ENCODE measurements at places on chromosomes 7 and 10.

GRCh38 chr7:31805209-31805818 lies 118.3 kb downstream of the PPP1R17 start:
- no peak for DNase-seq

GRCh38 chr10:22477334-22478287 lies 132.3 kb downstream of the SPAG6 start:
- DNase-seq, result no peak

DNA sequence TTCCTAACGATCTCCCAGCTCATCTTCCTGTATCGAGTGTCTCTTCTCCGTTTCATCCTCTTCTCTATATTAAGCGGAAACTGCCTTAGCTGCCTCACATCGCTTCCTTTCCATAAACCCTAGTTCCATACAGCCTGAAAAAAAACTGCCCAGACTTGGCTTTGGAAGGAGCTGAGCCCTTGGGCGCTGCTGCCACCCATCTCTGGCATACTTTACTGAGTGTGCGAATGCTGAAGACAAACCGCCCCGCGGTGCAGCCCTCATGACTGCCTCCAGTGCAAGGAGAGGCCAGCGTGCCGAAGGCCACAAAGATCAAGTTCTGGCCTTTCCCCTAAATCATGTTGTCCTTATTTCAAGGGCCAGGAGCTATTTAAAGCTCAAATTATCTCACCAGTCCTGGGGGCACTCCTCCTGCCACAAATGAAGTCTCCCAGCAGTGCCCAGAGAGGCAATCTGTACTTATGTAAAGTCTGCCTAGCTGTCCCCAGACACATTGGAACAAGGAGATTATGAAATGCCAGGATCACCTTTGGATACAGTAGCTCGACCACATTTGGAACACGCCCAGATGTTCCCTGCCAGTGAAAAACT lies 25.2 kb downstream of the YWHAG start:
- no peak for DNase-seq

- no peak for DNase-seq
Measured at GRCh38 chr10:103465411-103466179, 6.9 kb upstream of the CALHM1 start.

DNA sequence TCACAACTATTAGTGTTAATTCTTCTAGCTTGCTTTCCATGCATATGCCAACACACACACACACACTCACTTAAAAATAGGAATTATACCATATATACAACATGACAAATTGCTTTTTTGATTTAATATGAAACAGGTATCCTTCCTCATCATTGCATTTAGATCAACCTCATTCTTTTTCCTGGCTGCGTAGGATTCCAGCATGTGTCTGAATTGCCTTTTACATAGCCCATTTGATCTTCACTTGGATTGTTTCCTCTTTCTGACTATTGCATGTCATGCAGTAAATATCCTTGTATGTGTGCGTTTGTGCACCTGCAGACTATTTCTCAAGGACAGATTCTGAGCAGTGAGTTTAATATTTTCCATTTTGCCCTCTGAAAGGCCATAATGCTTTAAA lies 28.2 kb downstream of the TACR2 start:
- DNase-seq, result no peak

DNA sequence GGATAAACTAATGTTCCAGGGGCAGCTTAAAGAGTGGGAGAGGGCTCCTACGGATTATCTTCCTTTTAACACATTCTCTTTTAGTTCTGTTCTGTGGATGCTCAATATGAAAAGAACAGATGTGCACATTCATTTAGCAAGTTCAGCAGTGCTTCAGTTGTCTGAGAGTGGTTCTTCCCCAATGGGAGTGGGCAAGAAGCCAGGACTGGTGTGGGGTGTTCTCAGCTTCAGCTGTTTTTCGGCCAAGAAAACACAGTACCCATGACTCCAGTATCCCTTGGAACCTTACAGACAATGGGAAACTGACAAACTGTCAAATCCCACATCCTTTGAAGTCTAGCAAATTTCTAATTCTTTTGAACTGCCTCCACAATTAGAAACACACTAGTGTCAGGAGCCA lies 71.5 kb upstream of the LRRC17 start:
- DNase-seq, result no peak

GRCh38 chr7:32893207-32893524 lies 1.6 kb upstream of the KBTBD2 start:
- no peak for DNase-seq

DNA sequence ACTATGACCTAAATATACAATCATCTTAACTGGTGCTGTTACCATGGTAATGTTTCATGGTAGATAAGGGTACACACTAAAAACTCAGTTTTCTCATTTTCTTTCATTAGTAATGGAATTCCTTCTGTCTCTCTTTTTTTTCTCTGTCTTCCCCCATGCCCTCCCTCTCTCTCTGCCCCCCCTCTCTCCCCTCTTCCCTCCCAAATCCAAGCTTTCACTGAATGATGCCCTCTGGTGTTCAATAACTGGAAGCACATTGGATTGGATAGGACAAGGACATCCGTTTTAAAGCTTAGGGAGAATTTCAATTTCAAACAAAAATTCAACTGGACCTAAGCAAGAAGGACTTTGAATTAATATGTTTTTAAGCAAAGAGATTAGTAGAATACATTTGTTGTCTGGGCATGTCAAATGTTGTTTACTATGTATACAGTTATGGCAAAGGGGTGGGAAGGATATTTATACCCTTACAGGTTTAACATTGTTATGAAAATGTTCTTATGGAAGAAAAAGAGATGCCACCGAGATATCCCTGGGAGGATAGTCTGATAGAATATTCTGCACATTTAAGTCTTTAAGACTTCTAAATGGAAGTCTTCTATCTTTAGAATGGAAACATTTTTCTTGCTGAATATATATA lies 6.1 kb downstream of the CHRM2 start:
- no peak for DNase-seq

DNA sequence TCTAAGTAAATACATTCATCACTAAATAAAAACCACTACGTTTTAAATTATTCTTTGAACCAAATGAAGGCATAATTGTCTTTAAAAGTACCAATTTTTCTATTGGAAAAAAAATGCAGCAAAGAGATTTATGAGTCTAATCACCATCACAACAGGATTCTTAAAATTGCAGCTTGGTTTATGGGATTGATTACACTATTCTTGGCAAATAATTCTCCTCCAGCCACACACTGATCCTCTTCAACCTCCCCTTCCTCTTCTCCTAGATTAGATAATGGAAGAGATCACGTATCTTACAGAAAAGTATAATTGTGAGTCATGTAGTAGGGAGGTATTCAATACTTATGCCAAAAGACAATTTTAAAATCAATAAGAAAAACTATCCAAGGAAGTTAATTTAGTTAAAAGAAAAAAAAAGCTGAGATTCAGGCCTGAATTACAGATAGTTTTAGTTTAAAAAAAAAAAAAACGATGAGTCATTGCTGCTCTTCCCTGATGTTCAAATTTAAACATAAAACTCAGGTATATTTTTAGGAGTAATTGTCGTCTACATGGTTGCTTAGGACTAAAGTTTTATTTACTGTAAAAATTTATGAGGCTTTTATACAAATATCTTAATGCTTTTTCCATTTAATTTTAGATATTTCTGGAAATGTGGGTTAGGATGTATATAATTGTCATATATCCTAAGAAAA lies 133.7 kb upstream of the CDK1 start:
- no peak for DNase-seq

GRCh38 chr10:47339759-47340607 lies 8.2 kb upstream of the RBP3 start:
- peak; percentile 50 for DNase-seq

- DNase-seq, result no peak
Measured at GRCh38 chr10:29780096-29780495, 145.3 kb upstream of the SVIL start.

GRCh38 chr7:116971869-116972268 lies 18.6 kb downstream of the ST7 start:
- DNase-seq, result no peak

- DNase-seq, result no peak
Measured at GRCh38 chr10:42645103-42645502, 6.7 kb upstream of the ZNF33B start.

- DNase-seq, result no peak
Measured at GRCh38 chr7:73705551-73705920, 13.9 kb downstream of the STX1A start.

DNA sequence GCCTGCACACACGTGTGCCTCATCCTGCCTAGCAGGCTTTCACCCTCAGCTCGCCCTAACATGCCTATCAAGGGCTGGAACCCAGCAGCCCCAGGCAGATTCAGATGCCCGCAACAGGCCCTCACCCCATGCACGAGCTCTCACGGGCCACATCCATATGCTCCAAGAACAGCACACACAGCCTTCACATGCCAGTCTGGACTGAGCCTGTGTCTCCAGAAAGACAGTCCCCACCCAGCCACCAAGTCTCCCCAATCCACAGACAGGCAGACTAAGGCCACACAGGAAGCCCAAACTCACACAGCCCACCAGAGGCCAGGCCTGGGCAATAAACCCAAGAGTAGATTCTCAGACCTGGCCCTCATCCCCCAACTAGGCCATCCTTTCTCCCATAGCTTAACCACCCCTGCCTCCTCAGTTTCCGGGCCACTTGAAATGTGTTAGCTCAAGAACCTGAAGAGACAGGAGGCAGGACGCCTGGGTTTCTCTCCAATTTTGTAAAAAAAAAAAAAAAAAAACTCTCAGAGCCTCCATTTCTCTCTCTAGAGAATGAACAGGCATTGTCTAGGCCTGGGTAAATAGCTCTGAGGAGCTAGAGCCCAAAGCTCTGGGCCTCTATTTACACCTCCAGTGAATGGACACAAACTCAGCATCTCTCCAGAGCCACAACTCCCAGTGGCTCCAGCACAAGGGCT lies 6.8 kb downstream of the LDB1 start:
- DNase-seq, result no peak

GRCh38 chr10:30384701-30385201 lies 35.7 kb upstream of the MTPAP start:
- DNase-seq, result no peak

GRCh38 chr10:22723343-22723779 lies 9.0 kb upstream of the PIP4K2A start:
- DNase-seq, result no peak

DNA sequence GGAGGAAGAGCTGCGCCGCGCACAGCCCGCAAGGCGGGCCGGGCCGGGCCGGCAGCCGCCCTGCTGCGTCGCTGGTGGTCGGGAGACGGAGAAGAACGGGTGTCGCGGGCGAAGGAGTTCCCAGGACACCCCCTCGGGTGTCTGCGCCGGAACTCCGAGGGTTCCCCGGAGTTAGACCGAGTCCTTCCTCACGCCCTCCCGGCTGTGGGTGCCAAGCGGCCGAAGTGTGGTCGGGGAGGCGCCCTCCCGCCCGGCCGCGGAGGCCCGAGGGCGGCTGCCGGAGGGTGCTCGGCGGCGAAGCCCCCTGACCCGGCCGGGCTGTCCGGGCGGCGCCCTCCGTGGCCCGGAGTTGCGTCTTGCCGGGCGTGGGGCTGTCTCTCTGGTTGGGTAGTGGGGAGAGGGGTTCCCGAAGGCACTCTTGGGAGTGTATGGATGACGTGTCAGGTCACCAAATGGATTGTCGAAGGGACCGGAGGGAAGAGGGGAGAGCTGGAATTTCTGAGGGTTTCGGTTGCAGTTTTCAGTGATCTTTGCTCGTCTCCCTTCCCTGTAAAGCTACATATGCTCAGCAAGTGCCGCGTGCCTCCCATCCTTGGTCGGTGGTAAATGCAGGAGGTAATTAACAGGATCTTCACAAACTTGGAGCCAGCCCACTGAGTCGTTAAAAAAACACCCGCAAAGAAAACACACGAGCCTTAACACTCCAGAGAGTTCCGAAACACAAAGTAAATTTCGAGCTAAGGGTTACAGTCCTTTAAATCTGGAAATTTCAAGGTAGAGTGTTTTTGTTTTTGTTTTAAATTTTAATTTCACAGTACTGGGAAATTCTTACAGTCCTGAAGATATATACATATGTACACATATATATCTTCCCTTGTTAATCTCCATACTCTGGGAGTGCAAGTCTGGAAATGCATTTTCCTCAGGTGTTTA lies 871 bp downstream of the ST7 start:
- no peak for DNase-seq

- DNase-seq, result no peak
Measured at GRCh38 chr7:113267271-113267670, 148.9 kb upstream of the SMIM30 start.

GRCh38 chr10:133359554-133359971 lies 1.7 kb upstream of the FUOM start:
- peak; percentile 75 for DNase-seq

DNA sequence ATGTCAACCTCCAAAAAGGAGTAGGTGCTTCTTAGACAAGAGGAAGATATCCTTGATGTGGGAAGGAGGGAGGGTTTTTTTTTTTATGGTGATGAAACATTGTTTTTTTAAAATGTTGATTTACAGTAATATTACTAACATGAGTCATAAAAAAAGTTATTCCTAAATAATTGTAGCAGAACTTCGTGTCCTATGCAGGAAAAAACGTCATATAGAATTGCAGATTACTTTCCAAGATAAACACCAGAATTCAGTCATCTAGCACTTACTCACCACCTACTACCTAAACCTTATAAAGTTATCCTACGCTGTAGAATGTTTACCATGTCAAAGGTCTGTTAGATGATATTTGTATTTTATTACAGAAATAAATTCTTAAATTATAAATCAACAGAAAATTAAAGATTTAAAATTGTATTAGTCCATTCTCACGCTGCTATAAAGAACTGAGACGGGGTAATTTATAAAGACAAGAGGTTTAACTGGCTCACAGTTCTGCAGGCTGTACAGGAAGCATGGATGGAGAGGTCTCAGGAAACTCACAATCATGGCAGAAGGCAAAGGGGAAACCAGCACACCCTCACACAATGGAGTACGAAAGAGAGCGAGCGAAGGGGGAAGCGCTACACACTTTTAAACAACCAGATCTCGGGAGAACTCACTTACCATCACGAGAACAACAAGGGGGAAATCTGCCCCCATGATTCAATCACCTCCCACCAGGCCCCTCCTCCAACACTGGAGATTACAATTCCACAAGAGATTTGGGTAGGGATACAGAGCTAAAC lies 105.2 kb upstream of the NEBL start:
- DNase-seq, result no peak

DNA sequence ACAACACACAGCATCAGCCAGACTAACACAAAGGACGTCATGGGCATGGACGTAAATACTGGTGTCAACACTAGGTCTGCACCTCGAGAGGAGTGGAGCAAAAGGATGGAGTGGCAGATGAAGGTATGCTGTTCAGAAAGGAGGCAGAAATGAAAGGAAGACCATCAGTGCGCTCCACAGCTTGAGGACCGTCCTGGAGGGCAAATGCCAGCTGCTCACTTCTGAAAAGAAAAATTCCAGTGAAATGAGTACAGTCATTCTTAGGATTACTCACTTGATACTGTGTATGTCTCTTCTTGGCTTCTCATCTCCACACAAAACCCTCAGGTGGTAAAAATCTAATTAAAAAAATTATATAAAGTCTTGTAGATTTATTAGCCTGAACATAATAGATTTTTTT lies 44.8 kb downstream of the EGFR start:
- no peak for DNase-seq

DNA sequence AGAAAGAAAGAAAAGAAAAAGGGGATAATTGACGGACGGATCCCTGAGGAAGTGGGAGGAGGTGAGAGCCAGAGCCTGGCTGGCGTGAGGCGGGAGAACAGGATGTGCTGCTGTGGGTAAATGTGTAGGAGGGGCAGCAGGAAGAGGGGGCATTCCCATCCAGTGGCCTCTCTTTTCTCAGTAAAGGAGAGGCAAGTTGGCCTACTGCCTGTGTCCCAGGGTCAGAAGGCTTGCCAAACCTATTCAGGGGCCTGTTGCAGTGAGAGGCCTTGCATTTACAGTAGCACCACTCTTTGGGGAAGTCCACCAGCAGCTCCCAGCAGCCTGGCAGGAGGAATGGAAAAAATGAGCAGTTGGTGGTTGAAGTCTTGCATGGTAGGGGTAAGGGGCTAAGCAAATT lies 26.6 kb upstream of the ASCC1 start:
- DNase-seq, result no peak

Data from activated effector memory CD4-positive, alpha-beta T cell treated with anti-CD3 and anti-CD28 coated beads, Interleukin-2, amount 50 U/mL, for 16 hours (primary cell).